CD4-positive, alpha-beta T cell (primary cell): ENCODE measurements at places on chromosomes 12 and 14.

GRCh38 chr14:76395161-76395560 is 19.2 kb downstream of the ESRRB start:
- no peak for DNase-seq

DNA sequence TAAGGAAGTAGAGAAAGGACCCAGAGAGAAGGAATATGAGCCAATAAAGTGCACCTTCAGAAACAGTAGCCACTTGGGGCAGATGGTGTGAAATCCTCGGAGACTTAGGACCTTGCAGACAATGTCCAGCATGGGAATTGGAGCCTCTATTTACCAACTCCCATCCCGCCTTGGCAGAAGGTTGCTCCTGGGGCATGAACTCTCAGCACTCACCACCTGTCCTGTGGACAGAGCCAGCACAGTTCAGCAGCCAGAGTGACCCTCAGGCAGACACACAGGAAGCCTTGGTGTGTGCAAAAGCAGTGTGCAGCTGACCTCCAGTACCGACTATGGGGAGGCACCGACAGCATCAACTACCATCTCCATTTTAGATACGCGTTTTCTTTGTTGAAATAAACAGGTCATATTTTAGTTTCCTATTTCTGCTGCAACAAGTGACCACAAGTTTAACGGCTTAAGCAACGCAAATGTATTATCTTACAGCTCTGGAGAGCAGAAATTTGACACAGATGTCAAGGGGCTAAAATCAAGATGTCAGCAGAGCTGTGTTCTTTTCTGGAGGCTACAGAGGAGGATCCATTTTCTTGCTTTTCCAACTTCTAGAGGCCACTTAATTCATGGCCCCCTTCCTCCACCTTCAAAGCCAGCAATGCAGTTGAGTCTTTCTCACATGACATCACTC is 428.1 kb downstream of the MED13L start:
- DNase-seq, result no peak

- no peak for DNase-seq
Measured at GRCh38 chr14:96617635-96618034, 115.5 kb downstream of the PAPOLA start.

- no peak for DNase-seq
Measured at GRCh38 chr14:72617391-72618031, 276.4 kb downstream of the DPF3 start.

GRCh38 chr12:57655541-57656240 is 22.7 kb upstream of the B4GALNT1 start:
- no peak for DNase-seq

GRCh38 chr12:69583203-69583602 is 2.1 kb upstream of the CCT2 start:
- no peak for DNase-seq

DNA sequence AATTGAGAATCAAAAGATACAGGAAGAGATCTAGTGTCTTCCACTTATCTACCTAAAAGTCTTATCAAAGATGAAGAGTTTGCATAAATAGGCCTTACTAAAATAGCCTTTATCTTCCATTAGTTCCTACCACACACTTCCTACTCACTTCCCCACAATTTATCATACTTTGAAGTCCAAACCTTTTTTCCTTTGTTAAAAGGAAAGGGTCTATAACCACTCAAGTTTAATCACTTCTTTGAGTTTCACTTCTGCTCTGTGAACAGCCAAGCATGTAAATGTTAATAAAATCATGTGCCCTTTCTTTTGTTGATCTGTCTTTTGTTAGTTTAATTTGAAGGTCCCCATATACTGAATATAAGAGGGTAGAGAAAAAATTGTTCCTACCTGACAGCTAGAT is 114.5 kb downstream of the PHLDA1 start:
- no peak for DNase-seq

- DNase-seq, result no peak
Measured at GRCh38 chr12:98513379-98514322, 1.7 kb upstream of the TMPO start.

GRCh38 chr12:84070292-84070691 is 842.3 kb downstream of the SLC6A15 start:
- DNase-seq, result no peak

DNA sequence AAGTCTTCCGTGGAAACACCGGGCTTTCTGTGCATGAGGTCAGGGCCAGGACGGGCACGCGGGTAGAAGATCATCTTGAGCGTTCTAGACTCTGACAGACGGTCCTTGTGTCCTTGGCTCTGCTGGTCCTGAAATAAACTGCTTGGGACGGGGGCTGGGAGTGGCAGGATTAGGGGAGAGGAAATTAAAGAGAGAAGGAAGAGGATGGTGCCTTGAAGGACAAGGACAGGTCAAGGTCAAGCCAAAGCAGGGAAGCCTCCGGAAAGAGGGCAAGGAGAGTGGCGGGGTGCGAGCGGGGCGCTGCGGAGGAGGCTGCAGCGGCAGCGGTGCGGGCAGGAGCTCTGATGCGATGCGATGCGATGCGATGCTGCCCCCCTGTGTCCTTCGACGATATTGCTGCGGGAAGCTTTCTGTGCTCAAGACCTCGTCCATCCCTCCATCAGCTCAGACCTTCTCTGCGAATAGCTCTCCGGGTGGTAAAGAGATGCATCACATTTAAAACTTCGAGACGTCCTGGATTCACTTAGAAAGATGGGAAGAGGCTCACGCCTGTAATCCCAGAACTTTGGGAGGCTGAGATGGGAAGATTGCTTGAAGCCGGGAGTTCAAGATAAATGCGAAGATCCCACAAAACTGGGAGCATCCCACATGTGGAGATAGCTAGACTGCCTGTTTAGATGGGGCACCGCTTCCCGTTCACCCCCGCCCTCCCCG is 110.1 kb upstream of the TMEM132D start:
- no peak for DNase-seq
